ENCODE measurements at places on chromosomes 6 and 20.

DNA sequence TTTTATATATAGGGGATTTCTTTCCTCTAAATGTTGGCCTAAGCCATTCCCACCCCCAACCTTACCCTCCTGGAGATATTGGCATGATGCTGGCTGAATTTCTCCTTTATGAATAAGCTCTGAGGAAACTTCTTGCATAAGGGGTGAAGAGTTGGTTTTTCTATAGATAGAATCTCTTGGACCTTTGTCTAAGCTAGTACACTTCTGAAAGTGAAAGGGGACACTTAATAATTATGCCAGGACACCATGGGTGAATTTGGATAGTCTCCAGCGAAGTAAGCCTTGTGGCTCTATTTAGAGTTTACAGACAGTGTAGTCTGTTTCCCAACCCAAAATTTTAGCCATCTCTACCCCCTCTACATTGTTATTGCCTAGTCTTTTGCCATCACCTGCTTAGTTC, 27.1 kb upstream of the FABP7 start:
- no peak for DNase-seq

- DNase-seq: no peak
Measured at GRCh38 chr6:154488248-154488593, 22.3 kb downstream of the CNKSR3 start.

DNA sequence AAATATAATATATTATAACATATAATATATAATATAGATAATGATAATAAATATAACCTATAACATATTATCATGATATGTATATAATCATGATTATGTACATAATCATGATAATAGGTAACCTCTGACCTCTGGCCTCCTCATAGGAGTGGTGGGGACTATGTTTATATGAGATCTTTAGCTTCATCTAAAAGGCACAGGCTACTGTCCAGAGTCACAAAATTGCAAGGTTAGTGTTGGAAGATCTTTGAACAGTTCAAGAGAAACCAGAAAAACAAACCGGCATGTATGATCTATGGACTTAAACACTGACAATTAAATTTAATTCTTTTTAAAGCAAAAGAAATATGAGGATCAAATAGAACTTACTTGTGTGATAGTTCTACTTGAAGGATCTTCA, 55.7 kb upstream of the TINAG start:
- no peak for DNase-seq

- no peak for DNase-seq
Measured at GRCh38 chr6:119482850-119483285, 133.3 kb upstream of the MAN1A1 start.

DNA sequence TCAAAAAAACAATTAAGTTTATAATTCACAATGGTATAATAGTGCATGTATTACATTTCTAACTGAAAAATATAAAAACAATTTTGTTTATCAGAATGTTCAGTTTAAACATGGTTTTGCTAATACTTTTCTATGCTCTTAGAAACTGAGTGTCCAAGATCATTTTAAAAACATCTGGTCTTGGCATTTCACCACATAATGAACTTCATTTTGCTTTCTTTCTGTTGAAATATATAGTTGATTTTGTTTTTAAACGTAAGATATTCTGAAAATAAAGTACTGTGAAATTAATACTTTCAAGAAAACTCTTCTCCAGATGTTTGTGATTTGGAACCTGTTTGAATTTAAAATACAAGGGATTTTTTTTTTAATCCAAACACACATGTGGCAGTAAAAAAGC, 264.4 kb downstream of the COL12A1 start:
- no peak for DNase-seq

DNA sequence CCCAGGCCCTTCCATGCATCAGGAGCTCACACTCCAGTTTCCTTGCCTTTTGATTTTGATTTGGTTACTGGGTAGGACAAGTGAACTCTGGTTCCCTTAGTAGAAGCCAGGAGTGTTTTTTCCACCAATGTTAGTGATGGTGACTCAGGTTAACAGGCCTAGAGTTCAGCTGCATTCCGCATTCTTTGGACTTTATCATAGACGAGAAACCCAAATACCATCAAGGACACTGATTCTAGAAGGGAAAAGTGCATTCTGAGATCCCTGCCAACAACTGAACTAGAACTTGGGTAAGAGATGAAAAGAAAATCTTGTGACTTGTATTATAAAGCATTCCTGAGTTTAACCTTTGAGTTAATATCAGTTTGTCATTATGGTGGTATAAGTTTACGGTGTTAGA, 8.9 kb downstream of the GSS start:
- no peak for DNase-seq

DNA sequence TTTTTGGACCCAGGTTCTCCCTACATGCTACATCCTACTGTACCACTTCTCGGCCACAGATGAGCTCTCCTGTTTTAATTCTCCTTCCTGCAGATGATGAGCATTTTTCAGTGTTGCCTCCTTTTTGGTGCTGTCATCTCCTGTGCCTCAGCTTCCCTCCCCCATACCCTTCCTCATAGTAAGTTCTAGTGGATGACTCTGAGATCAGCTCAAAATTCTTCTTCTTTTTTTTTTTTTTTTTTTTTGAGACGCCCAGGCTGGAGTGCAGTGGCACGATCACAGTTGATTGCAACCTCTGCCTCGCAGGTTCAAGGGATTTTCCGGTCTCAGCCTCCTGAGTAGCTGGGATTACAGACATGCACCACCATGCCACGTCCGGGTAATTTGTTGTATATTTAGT, 3.8 kb downstream of the TMEM14A start:
- no peak for DNase-seq

GRCh38 chr6:166691746-166692145, 64.7 kb upstream of the RPS6KA2 start:
- DNase-seq: no peak

DNA sequence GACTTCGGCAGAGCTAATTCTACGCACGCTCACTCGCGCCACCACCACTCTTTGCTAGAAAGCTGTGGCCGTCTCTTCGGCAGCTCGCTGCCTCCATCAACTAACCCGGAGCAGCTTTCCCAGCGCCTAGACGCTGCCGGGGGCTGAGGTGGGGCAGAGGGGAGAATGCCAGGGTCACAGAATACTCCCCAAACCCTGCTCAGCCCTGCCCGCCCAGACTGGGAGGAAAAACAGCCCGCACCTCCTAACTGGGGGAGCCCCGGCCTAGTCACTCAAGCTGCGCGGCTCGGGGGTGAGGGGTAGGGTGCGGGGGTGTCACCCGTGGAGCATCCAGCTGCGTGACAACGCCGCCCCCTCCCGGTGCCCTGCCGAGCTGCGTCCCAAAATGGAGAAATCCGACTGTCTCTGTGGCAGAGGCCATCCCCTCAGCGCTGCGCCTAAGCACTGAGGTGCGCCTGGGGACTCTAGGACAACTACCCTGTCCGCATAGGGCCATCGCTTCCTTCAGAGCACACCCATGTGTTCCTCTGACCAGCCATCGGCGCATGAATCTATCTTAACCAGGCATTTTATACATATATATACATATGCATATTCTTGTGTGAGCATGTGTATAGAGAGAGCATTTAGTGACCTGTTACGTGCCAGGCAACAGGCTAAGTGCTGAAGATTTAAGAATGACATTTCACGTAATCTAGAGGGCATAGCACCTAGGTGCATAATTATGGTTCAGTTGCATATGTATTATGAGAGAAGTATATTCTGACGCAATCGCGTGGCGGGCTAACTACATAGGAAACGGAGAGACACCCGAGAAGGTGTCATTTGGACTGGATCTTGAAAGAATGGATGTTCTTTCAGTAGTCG, 1.5 kb upstream of the TENT5A start:
- DNase-seq: peak; percentile 92

- DNase-seq: no peak
Measured at GRCh38 chr6:158417760-158418098, 105.5 kb downstream of the TULP4 start.

GRCh38 chr20:17992847-17993513, 24.2 kb downstream of the MGME1 start:
- DNase-seq: no peak

- DNase-seq: no peak
Measured at GRCh38 chr20:36709126-36709525, 36.8 kb downstream of the NDRG3 start.

DNA sequence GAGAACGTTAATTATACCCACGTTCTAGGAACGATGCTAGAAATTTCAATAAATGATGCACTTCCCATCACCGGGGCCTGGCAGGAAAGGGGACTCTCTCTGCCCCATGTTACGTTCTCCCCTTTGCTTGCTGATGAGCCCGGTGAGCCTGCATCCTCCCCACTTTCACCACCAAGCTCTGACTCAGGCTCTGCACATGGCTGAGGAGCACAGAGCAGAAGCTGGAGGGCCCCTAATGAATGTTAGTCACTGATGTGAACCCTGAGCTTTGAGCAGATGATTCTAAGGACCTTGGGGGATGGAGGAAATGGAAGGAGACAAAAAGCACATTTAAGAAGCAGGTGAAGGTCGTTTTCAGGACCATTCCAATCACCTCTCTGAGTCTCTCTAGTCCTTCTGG, 468.2 kb upstream of the ARID1B start:
- no peak for DNase-seq

- no peak for DNase-seq
Measured at GRCh38 chr6:89242574-89243330, 25.6 kb upstream of the GABRR1 start.

- DNase-seq: peak; percentile 78
Measured at GRCh38 chr20:50259705-50260478, 69.3 kb downstream of the CEBPB start.

DNA sequence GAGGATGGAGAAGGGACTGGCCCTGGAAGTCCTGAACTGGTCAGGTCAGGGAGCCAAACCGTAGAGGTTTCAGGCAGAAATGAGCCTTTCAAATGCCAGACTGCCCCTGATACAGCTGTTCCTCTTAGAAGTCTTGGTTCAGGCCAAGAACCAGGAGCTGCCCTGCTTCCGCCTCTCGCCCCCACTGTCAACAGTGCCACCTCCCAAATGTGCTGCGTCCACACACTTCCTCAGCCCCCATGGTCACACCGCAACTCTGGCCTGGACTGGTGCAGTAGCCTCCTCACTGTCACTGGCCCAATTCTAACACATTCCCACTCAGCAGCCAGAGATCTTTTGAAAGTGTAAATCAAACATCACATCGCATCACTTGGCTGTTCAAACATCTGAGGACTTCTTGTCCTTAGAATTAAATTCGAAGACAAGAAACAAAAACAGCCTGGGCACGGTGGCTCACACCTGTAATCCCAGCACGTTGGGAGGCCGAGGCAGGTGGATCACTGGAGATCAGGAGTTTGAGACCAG, 69.7 kb downstream of the STK35 start:
- no peak for DNase-seq

GRCh38 chr6:127539272-127539671, 20.1 kb upstream of the MTCL3 start:
- no peak for DNase-seq

GRCh38 chr20:40931410-40932044, 97.1 kb upstream of the TOP1 start:
- no peak for DNase-seq

- DNase-seq: no peak
Measured at GRCh38 chr20:47351643-47352331, 4.7 kb downstream of the ZMYND8 start.

GRCh38 chr6:133645966-133646740, 242.8 kb upstream of the TCF21 start:
- DNase-seq: no peak

DNA sequence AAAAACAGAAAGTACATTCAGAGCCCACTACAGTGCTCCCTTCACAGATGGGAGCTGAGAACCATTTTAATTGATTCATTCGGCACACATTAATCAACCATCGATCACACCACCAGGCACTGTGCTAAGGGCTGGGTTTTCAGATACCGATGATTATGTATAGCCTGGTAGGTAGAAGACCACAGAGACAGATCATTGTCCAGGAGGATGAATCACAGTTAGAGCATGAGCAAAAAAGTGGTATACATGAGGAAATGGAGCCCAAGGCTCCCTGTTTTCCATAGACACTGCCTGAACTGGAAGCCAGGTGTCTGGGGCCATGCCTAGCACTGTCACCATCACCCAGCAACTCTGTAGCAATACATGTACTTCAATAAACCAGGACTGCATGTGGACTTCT, 9.0 kb upstream of the PRDM1 start:
- no peak for DNase-seq

- no peak for DNase-seq
Measured at GRCh38 chr6:27078734-27079357, 168.7 kb upstream of the PRSS16 start.

GRCh38 chr20:63706852-63707557, 771 bp downstream of the ARFRP1 start:
- peak; percentile 56 for DNase-seq

DNA sequence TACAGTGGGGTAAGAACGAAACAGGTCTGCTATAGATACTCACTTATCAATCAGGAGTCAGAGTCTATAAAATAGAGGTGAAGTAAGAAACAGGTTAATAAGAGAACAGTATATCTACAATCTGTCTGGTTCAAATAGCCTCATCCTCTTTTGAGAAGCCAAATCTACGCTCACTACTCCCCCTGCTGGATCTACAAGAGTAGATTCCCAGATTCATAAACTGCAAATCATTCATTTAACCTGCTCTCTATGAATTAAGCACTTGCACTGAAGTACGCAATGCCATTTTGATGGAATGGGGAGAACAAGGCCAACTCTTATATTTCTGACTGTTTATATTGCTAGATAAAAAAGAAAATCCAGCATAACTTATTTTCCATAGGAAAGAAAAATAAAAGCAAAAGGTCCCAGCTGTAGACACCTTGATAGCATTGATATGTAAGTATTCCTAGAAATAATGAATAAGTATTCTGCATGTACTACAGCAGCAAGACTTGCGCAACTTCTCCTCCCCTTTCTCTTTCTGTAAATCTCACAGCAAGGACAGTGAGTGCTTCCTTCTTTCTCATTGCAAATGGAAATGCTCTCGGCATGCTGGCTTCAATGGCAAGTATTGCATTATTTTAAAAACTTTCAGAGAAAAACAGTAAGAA, 92.3 kb downstream of the RFX6 start:
- no peak for DNase-seq

- peak; percentile 45 for DNase-seq
Measured at GRCh38 chr6:30766461-30767157, 22.3 kb upstream of the IER3 start.

DNA sequence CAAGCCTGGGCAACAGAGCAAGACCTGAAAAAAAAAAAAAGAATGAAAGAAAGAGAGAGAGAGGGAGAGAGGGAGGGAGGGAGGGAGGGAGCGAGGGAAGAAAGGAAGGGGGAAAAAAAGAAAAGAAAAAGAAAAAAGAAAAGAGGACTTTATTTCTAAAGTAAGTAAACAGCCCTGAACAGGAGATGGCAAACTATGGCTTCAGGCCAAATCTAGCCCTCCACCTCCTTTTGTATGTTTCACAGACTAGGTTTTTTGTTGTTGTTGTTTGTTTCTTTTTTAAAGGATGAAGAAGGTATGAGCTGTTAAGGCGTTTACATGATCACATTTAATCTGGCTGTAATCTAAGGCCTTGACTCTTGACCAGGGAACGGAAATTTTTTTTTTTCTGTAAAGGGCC, 711.1 kb upstream of the NRSN1 start:
- DNase-seq: no peak

DNA sequence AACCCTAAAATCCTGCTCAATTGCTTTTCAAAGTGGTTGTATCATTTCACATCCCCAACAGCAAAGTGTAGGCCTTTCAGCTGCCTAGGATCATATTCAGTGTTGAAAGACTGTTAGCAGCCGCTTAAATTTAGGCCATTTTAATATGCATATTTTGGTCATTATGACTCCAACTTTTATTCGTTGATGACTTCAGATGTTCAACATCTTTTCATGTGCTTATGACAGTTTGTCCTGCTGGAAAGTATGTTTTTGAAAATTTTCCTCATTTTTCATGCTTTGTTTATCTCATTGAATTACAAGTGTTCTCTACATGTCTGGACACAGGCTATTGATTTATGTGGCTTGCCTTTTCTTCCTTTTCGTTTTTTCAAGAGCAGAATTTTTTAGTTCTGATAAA, 244.0 kb downstream of the THBS2 start:
- DNase-seq: no peak

- DNase-seq: no peak
Measured at GRCh38 chr6:160431791-160432404, 83.7 kb downstream of the SLC22A3 start.
